Activated effector memory CD4-positive, alpha-beta T cell treated with Interleukin-2 at 50 U/mL for 16 hours (primary cell): ENCODE measurements at places on chromosomes 2 and 18.

- no peak for DNase-seq
Observed at GRCh38 chr2:99865818-99866676, 276.3 kb downstream of the AFF3 start.

GRCh38 chr2:4668381-4668780 is 965.0 kb downstream of the DCDC2C start:
- no peak for DNase-seq

- DNase-seq = no peak
Observed at GRCh38 chr2:109998-110397, 63.7 kb upstream of the FAM110C start.

GRCh38 chr2:46663614-46664013 is 184.2 kb downstream of the TMEM247 start:
- DNase-seq = no peak

- no peak for DNase-seq
Observed at GRCh38 chr18:78367996-78368395, 611.6 kb upstream of the SALL3 start.

DNA sequence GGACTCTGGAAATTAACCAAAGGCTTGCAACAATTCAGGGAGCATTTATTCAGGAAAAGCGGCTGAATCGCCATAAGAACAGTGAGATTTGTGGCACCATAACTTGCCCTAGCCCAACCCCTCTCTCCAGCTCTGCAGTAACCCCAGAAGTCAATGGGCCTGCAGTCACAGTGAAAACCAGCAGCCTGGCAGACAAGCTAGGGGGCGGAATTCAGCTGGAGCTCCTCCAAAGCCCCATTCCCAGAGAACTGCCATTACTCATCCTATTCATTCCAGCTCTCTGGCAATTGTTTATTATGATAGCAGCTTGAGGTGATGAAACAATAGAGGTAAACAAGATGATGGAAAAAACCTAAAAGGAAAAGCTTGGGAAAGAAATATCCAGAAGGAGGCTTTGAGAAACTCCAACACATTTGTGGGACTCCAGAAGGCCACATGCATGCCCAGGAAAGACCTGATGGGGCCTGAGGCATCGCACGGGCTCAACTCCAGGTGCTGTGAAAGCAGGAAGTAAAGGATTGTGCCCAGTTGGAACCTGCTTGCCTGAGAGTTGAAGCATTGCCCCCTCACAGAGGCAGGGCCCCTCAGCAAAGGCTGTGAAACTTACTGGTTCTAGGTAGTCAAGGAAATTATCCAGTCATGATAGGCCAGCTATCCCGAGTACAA is 126.7 kb downstream of the TWIST2 start:
- DNase-seq = no peak

DNA sequence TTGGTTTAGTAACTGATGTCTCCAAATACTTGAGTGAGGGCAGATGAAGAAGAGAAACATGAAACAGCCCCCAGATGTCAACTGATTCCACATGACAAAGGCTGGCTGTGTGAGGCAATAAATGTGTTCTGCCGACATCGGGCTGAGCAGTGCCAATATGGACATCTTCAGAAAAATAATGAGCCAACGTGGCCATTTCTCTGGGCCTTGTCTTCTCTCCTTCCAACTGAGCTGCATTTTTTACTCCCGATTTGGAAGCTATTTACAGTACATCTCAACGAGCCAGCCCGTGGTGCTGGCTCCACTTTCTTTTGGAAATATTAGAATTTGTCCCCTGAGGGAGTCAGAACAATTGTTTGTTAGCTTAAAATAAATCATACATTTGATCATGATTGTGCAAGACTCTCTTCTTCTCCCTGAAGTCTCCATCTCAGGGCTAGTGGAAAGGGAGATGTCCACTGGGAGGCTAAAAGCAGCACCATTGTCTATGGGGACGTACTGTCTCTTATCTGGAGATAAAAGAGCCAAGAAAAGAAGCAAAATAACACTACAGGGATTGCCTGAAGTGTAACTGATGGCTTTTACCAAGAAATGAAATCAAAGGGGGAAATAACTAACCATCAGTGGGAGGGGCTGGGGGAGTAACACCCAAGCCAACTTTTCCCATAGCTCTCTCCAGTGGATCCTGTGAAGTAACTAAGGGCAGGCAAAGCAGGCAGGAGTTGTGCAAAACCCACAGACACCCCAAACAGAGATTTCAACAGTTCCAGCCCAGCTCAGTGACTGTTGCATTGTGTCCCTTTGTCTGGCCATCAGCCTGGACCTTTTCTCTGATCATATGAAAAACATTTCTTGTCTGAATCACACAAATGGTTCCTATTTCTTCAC is 114.8 kb downstream of the RDH14 start:
- no peak for DNase-seq

GRCh38 chr2:230908092-230908594 is 16.9 kb downstream of the GPR55 start:
- DNase-seq = no peak

GRCh38 chr2:238523158-238524110 is 96.7 kb downstream of the ASB1 start:
- no peak for DNase-seq

GRCh38 chr2:233145726-233146125 is 85.6 kb downstream of the INPP5D start:
- DNase-seq = no peak

DNA sequence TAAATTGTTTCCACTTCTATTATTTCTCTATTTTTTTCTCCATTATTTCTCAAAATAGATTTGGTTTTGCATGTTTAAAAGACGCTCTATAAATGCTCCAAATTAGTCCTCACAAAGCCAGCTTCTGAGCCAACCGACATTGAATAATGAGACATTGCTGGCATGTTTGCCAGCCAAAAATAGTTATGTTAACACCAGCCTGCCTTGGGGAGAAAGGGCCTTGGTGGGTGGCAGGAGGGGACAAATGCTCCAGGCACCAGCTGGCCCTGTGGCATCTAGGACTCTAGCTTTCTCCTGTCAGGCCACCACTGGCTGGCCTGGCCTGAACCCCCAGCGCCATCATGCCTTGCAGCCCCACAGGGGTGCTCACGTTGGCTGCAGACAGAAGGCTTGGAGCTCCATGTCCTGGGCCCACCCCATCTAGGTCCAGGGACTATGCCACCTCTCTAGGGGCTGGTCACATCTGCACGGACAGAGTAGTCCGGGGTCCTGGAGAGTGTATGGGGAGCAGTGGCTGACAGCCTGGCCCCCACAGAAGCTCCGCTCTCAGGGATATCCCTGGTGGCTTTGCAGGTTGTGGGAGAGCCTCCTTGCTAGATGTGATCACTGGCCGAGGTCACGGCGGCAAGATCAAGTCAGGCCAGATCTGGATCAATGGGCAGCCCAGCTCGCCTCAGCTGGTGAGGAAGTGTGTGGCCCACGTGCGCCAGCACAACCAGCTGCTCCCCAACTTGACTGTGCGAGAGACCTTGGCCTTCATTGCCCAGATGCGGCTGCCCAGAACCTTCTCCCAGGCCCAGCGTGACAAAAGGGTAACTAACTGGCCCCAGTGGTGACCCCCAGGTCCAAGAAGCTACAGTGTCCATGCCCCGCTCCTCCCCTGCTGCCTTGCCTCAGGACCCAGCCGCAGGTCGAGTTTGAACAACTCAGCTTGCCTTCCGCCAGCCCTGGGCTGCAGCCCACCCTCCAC is 12.5 kb downstream of the ABCG8 start:
- no peak for DNase-seq

DNA sequence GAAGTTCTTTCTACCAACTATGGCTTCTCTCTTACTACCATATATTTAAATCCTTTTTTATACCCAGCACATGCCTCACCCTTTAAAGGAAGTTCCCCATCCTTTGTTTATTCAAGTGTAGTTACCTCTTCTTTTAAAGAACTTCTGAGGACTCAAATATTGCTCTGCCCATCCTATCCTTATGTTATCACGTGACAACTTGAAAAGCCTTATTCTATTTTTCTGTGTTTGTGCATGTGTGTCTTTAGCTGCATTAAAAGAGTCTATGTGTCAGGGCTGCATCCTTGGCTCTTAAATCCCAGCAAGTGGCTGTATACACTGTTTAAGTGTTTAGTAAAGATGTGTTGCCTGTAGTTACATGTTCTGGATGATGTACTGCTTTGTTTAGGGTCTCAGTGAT is 22.5 kb downstream of the FSHR start:
- no peak for DNase-seq

- no peak for DNase-seq
Observed at GRCh38 chr18:40926679-40927078, 1028.4 kb upstream of the PIK3C3 start.

DNA sequence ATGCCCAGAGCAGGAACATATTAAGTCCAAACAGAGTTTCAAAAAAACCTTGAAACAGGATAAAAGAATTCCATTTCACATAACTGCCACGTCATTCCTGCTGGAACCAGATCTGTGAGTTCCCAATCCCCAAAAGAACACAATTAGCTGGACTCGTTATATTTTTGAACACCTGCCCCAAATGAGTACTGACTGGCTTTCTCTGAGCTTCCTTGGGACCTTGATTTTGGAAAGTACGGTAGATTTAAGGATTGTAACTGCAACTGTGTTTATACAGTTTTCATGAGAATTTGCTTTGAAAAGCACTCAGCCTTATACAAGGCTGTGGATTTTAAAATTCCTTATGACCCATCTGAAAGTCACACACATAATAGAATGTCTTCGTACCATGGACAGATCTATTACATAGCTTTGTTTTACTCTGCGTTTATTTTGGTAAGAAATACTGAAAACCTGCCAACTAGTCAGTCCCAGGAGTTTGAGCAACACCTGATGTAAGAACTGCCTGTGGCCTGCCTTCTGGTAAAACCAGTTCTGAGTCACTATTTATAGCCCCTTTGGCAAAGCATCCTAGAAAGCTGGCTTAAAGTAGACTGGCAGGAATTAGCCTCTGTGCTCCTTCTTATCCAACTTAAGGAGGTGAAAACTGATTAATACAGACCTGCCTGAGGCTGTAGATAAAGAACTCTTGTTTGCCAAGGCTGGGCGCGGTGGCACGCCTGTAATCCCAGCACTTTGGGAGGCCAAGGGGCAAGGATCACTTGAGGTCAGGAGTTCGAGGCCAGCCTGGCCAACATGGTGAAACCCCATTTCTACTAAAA is 48.1 kb downstream of the MERTK start:
- no peak for DNase-seq

DNA sequence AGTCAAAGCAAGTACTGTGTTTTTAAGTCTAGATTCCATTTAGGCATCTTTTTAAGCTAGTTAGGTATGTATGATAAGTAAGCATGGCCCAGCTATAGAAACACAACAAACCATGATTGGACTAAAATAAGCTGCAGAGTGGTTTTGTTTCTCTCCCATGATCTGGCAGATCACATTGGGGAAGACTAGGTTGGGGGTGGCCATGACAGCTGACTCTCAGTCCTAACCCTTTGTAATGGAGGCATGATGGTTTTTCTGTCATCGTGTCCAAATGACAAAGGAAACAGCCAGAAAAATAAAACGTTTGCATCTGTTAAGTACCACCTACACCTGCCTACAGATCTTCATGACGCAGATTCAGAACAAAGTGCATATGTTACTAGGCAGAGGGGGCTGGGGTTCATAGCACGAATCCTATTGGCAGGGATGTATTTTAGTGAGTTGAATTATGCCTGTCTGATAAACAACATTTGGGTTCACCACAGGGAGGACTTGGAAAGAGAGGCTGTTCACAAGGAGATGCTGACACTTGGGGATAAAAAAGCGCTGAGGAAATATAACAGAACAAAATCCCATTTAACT is 33.8 kb upstream of the GALNT5 start:
- DNase-seq = no peak

DNA sequence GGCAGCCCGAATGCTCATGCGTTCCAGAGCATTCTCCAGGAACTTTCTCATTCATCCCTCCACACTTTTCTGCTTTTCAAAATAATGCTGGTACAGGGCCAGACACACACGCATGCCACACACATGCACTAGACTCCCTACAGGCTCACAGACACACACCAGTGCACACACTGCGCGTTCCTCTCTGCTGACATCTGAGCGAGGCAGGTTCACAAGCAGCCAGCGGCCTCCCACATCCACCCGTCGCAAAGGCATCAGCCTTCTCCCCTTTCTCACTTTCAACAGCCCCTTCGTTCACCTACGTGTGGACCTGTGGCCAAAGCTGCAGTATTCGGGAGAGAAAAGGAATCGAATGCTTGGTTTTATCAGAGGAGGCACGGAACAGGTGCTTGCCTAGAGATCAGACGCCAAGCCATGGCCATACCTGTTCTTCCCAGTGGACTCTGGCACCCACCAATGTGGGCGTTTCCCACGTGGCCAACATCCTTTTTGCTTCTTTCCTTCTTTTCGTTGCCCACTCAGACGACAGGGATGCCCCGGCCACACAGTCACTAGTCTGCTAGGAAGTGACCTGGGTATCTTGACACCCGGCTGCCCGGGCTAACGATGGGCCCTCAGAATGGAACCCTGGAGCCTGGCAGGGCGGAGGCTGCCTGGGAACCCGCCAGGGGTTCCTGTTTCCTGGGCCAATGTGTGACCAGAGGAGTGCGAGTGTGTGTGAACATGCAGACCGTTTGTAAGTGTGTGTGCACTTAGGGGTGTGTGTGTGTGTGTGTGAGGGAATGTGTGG is 85.8 kb upstream of the ID2 start:
- DNase-seq = no peak

DNA sequence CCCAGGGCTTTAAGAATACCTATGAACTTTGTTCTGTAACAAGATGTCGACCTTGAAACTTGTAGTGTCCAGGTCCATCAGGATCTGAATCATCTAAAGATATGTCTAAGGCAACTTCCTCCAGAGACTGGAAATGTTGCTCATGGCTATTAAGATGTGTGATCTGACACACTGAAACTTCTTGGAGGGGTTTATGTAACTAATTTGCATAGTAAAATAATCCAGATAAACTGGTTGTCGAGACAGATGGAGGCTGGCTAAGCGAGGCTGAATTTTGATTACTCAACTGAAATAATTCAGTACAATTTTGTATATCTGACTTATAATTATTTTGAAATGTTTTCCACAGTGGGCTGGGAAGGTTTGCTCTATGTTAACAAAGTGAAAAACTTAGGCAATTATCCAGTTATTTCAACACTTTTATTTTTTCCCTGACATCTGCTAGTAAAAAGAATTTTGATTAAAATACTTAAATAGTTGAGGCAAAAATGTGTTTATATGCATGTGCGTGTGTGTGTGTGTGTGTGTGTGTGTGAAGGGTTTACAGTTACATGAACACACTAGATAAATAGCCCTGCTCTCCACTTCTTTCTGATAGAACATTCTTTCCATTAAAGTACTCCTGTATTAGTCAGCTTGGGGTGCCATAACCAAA is 11.4 kb upstream of the MAP3K20 start:
- no peak for DNase-seq

DNA sequence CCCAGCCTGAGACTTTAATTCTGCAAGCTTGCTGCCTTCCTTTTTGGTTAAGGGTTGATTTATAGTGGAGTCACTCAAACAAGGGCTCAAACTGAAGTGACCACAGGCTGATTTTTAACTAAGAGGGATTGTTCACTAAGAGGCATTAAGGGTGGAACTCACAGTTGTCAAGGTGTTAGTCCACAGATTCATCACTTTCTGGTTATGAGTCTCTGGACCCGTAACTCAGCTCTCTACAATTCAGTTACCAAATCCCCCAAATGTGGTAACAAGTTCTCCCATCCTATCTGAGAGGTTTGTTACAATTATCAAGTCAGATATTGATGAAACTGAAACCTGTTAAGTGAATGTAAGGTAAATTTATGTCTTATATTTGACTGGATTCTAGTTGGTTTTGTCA is 185.9 kb upstream of the KLHL14 start:
- DNase-seq = no peak
